NCI-H526 (cell line): ENCODE measurements at places on chromosomes 16 and 17.

- DNase-seq = no peak
These were observed 144.0 kb downstream of the SPACA3 start for GRCh38 chr17:33135691-33136090.

- no peak for DNase-seq
These were observed 1.6 kb downstream of the NOG start for GRCh38 chr17:56595108-56595418.

DNA sequence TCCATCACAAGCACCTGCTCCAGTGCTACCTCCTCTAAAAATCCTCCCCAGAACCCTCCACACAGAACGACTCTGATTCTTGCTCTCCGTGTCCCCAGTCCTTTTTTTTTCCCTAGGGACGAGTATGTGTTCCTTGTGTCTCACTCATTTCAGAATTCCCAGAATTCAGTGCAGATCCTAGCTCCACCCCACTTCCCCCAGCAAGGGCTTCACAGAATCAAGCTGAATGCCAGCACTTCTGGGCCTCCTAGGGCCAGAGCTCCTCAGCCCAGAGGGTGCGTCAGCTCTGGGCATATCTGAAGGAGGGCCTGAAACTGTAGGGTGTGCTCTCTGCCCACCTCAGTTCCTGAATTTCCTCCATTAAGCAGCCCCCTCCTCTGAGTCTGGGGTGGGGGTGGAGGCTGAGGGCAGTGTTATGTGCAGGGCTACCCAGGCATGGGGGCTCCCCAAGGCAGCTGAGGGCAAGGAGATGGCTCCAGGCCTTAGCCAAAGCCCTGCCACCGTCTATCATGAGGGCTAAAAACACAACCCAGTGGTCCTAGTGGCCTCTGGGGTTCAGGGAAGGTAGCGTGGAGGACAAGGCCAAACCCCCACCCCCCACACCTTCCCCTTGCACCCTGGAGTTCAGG lies 6.5 kb downstream of the UNC119 start:
- no peak for DNase-seq

DNA sequence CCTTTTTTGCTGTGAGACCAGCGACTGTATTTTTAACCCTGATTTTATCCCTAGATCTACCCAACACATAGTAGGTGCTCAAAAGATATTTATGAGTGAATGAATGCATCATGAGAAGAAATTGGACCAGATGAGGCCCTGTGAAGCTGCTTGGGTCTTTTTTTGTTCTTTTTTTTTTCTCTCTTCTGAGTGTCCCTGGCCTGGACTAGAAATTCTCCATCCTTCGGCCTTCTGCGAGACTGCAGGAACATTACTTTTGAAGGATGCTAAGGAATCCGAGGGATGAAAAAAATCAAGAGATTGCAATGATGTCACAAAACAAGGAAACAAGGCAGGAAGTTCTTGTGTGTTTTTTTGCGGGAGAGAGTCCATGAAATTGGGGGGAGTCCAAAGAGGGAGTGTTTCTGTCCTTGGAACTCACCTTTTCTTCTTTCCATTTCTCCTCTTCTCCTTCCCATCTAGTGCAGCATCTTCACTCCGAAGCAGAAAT lies 560 bp upstream of the RUSF1 start:
- DNase-seq = no peak

GRCh38 chr17:83124871-83125514 lies 45.6 kb downstream of the METRNL start:
- DNase-seq = no peak

GRCh38 chr16:59971264-59971663 lies 1237.1 kb upstream of the GOT2 start:
- no peak for DNase-seq

GRCh38 chr16:11539641-11540050 lies 47.1 kb downstream of the LITAF start:
- DNase-seq = no peak

DNA sequence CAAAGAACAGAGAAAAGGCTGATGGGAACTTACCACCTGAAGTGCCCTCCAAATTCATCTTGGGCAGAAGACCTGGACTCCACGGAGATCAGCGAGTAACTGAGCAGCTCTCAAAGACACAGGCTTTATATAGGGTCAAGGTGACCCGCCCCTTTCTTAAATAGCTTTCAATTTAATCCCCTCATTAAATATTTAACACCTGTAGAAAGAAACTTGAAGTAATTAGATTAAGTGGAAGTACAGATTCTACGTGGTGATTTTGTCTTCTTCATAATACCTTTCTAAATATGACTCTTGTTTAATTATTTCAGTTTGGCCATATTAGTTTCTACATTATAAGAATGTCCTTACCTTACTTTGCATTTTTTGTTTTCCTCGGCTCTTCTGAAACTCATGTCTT lies at the start of gene DUXB:
TSS of gene DUXB (minus strand) at position 101 of the 400 bp plus-strand sequence. CDS start at position 58, 43 bp downstream.
- DNase-seq = no peak
